ENCODE measurements at places on chromosomes 3 and 15.

GRCh38 chr3:16534640-16535262 is 21.3 kb upstream of the RFTN1 start:
- DNase-seq: no peak

DNA sequence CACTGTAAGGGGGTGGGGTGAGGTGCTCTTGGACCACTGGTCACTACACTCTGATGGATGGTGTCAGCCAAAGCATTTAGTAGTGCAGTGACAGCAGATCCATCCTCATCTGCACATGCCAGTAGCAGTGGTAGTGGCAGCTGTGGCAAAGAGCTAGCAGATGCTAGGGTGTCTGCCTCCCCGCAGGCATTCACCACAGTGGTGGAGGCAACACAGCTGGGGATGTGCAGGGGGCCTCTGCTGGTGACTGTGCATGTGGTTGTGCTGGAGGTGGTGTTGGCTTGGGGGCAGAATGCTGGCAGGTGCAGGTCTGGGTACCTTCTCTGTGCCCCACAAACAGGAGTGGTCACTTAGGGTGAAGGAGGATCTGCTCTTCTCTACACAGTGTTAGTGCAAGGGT is 19.4 kb upstream of the DCUN1D1 start:
- DNase-seq: no peak

DNA sequence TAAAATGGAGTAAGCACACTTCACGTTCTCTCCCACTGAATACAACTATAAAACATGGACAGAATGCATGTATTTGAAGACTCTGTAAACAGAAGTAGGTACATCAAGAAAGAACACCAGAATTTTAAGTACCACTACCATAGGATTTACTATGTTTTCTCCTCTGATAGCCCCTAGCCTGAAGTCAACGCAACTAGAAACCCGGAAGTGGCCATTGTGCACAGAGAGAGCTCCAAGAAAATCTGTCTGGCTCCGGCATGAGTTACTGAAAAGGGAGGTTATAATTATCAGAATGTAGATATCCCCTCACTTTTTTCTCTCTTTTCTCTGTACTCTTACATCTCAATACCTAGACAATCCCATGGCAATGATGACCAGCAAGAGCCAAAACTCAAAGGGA is 23.8 kb downstream of the KBTBD12 start:
- no peak for DNase-seq

- no peak for DNase-seq
Measured at GRCh38 chr3:172100482-172100881, 61.1 kb downstream of the FNDC3B start.

DNA sequence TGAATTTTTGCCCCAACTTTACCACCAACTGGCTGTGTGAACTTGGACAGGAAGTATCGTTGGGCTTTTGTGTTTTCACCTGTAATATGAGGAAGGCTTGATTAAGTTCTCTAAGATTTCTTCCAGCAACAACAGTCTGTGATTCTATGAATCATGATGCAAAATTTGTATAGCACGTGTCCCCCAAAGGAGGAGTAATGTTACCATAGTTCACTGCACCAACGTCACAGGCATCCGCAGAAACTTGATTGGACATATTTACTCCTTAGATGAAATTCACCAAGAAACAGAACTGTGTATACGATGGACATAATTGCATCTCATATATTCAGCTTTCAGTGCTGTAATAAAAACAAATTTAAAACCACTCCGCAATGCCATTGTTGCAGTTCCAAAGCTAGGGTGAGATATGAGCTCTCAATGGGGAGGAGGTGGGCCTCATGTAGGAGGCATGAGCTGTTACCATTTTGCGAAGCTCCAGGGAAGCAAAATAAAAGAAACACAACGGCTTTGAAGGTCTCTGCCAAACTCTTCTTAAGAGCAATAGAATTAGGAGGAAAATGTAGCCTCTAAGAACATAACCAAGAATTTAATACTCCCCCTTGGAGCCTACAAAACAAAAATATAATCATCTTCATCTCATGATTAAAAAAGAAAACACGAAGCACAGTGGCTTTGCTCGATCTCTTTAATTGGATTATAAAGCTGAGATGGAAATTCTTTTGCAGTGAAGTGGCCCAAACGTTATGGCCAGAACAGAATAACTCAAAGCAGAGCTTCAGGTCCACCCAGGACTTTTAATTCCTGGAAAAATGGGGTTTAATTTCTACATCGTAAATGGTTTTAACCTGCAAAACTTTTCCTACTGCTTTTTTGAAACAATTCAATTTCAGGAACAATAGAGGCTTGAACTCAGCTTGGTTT is 80.7 kb downstream of the CHST2 start:
- no peak for DNase-seq

DNA sequence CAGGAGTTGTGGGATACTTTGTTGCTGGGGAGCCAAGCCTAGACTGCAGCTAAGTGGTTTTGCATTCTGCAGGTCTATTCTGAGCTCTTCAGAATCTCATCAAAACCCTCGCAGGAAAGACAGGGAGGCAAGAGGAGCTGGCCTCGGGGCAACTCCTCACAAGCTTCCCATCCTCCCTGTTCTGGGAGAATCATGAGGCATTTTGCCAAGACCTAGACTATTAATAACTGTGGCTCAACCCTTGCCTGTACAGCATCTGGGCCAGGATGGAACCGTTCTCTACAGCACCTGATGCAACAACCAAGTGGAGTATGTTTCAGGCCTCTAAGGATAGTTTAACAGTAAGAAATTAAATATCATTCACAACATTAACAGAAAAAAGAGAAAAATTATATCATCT is 20.2 kb upstream of the SLC6A20 start:
- no peak for DNase-seq

- DNase-seq: no peak
Measured at GRCh38 chr15:50134524-50135024, 15.5 kb upstream of the ATP8B4 start.

DNA sequence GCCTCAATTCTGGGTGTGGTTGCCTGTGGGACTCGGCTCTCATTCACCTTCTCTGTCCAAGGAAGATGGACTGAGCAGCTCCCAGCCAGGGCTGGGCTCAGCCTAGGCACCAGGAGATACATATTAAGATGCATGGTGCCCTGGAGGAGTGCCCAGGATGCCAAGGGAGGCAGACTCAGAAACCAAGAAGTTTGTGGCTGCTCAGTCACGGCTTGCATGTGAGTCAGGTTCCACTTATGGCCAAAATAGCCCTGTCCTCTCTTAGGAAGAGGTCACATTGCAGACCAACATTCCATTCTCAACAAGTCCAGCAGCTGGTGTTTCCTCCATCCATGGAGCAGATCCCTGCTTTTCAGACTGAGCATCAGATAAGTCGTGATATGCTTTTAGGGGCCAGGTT is 21.8 kb downstream of the CDCP1 start:
- DNase-seq: no peak

- no peak for DNase-seq
Measured at GRCh38 chr3:52774901-52775864, 2.2 kb upstream of the ITIH1 start.

DNA sequence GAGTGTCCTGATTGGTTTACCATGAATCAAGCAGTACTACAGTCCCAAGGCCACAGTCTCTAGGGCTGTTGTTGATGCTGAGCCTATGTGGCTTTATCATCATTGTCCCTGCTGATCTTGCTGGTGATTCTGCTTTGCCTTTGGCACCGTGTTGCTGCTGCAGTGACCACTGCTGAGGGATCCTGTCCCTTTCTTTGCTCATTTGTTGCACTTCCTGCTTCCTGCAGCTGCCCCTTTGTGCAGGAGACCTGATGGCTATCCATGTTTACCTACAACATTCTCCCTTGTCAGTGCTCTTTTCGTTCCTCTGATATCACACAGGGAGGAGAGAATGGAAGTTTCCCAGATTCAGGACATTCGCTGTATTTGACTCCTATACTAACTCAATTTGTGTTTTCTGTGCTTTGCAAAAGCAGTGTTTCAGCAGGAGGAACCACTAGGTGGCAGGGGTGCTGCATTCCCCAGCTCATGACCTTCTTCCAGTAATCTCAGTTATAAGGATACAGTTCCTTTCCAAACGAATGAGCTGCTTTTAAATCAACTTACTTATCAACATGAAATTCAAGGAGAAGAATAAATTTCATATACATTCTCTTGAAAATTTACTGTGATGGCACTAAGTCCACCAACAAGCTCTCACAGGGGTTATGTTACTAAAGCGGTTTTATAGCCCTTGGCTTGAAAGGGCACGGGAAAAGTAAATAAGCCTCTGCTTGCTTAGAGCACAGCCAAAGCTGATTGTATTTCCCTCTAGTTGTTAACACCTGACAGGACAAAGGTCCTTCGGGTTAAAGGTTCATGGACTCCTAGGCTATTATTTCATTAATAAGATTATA is 9.7 kb upstream of the THUMPD3 start:
- peak; percentile 45 for DNase-seq

GRCh38 chr15:73926219-73927002 is at the start of gene LOXL1:
LOXL1 (plus strand) TSS chr15:73926462; CDS start chr15:73926784, 322 bp downstream.
- no peak for DNase-seq

DNA sequence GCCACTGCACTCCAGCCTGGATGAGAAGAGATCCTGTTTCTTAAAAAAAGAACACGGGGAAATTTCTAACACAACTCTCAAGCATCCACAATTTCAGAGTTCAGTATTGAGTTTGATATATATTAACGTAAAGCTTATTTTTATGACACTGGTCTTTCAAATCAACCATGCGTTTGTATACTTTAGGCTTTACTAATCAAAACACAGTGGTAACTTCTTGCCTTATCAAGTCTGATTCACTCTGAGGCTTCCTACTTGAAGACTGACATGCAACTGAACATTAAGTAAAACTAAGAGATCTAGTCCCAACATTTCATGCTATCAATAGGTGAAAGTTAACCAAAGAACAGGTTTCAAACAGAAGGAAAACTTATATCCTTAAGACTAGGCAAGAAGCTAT is 46.7 kb downstream of the PRTG start:
- no peak for DNase-seq

DNA sequence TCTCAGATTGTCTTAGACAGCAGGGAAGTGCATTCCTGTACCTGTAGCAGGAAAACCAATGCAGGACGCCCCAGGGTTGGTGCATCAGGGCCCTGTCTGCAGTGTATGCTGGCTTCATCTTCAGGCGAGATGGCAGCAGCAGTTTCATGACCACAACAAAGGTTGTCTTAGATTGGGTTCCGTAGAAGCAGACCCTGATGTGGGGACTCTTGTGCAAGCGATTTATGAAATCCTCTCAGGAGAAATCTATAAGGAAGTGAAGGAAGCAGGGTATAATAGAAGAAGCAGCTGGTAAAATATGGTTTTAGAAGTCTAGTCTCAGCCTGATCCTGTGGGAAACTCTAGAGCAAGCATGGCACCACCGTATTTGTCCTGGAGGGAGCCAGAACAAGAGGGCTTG is 25.0 kb downstream of the DNAH1 start:
- no peak for DNase-seq

GRCh38 chr15:101051291-101052030 is 132.3 kb downstream of the LRRK1 start:
- no peak for DNase-seq

DNA sequence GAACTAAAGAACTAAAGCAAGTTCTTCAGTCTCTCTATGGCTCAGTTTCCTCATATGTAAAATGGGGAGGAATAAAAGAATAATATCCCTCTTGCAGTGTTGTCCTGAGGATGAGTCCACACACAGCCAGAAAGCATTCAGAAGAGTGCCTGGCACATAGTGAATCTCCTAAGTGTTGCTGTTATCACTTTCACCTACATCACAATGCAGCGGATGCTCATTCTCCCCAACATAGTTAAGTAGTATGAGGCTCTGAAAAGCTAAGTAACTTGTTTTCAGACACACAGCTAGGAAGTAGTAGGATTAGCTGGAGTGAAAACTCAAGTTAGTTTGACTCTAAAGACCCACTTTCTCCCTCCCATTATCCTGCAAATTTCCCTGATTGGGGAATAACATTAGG is 9.1 kb upstream of the USP3 start:
- DNase-seq: no peak

DNA sequence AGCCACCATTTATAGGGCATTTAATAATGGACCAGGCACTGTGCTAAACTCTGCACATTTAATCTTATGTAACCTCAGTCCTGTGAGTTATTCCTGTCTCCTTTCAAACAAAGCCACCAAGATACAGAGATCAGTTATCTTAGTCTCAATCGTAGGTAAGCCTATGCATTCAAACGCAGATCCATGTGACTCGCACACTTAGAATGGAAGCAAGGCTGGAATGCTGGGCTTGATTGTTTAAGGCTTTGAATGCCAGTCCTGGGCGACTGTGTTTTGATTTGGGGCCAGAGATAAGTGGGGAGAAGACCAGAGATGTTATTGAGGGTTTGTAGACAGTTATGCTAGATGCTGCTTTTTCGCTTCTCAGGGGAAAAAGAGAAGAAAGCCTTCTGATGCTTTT is 22.2 kb downstream of the MED12L start:
- no peak for DNase-seq

DNA sequence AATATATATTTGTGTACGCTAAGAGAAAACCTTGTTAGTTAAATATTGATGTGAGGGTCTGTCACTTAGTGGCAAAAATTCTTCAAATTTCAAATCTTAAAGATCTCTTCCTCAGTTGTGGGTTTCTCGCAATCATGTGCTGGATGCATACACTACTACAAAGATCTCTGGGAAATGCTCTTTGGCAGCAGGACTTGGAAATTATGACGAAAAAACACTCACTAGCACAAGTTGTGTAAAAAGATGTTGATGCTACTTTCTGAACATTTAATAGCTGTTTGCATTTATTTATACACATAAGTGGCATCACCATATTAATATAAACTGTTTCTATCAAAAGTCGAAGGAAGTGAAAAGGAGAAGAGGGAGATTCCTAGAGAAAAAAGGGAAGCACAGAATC is 10.8 kb upstream of the NANOGP8 start:
- no peak for DNase-seq

- DNase-seq: no peak
Measured at GRCh38 chr3:114404590-114404989, 110.8 kb downstream of the TIGIT start.

GRCh38 chr3:84125201-84125721 is 833.5 kb upstream of the CADM2 start:
- no peak for DNase-seq

DNA sequence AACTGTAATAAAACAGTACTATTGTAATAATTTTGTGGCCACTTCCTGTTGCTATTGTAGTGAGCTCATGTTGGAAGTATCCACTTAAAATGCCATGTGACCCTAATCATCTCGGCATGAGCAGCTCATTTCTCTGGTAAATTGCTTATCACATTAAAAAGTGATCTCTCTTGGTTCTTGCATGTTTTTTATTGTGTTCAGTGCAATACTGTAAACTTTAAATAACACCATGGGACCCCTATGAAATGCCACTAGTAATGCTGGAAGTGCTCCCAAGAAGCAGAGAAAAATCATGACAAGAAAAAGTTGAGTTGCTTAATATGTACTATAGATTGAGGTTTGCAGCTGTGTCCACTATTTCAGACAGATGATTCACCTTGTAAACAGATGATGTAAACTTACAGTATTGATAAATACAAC is 45.6 kb downstream of the NMD3 start:
- DNase-seq: no peak

- no peak for DNase-seq
Measured at GRCh38 chr3:165868088-165868487, 30.9 kb upstream of the BCHE start.
